Left kidney (tissue), 8 donors: ENCODE measurements at places on chromosomes 12 and 14. TPM values are rescaled to one million over a fixed set of nuclear protein-coding genes. Genes with fewer than 3 reads are reported as not detected.

DNA sequence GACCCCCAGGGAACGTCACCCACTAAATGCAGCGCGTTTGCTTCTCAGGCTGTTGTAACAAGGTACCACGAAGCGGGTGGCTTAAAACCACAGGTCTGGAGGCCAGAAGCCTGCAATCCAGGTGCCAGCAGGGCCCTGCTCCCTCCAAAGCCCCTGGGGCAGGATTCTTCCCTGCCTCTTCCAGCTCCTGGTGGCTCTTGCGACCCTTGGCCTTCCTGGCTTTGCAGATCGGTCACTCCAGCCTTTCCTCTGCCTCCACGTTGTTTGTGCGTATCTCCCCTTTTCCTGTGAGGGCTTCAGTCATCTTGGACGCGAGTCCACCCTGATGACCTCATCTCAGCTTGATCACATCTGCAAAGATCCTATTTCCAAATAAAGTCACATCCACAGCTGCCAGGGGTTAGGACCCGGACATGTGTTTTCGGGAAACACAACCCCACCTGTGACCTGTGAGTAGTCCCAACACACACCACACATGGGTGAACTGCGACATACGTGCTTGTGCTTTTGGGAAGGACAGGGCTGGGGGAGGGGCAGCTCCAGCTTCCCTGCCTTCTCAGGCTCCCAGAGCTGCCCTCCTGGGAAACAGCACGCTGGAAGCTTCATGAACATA lies 114.5 kb upstream of the NCOR2 start:
- DNase-seq = no peak

- no peak for DNase-seq
These were observed 16.9 kb downstream of the ETV6 start for GRCh38 chr12:11666131-11667050.

DNA sequence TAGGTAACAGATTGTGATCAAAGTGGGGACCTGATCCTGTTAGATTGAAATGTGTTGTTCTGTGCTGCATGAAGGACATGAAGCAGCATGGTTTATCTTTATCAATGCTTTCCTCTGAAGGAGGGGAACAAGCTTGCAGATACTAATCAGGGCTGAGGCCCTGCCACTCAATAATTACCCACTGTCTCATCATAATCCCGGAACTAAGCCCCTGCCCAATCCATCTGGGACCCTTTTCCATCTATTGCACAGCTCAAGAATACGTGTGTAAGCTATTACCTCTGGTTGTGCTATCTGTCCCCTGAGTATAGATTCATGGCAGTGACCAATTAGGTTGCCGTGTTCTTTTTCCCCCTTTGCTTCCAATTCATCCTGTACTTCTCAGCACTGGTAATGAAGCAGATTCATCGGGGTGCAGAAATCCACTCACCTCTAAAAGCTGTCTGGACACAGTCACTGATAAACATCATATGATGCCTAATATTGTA lies 67.8 kb downstream of the OTX2 start:
- no peak for DNase-seq

DNA sequence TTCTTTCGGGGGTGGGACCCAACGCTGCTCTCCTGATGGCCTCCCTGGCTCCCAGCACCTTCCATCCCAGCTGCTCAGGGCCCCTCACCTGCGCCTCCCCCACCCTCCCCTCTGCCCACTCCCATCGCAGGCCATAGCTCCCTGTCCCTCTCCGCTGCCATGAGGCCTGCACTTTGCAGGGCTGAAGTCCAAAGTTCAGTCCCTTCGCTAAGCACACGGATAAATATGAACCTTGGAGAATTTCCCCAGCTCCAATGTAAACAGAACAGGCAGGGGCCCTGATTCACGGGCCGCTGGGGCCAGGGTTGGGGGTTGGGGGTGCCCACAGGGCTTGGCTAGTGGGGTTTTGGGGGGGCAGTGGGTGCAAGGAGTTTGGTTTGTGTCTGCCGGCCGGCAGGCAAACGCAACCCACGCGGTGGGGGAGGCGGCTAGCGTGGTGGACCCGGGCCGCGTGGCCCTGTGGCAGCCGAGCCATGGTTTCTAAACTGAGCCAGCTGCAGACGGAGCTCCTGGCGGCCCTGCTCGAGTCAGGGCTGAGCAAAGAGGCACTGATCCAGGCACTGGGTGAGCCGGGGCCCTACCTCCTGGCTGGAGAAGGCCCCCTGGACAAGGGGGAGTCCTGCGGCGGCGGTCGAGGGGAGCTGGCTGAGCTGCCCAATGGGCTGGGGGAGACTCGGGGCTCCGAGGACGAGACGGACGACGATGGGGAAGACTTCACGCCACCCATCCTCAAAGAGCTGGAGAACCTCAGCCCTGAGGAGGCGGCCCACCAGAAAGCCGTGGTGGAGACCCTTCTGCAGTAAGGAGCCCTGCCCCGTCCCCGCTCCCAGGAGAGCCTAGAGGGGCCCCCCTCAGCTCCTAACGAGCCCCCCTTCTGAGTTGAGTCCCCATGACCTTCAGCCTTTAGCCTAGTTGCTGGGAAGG lies at the start of gene HNF1A:
HNF1A (plus strand) TSS at position 248 of the 924 bp plus-strand sequence; CDS start at position 474, 226 bp downstream.
- DNase-seq = no peak

DNA sequence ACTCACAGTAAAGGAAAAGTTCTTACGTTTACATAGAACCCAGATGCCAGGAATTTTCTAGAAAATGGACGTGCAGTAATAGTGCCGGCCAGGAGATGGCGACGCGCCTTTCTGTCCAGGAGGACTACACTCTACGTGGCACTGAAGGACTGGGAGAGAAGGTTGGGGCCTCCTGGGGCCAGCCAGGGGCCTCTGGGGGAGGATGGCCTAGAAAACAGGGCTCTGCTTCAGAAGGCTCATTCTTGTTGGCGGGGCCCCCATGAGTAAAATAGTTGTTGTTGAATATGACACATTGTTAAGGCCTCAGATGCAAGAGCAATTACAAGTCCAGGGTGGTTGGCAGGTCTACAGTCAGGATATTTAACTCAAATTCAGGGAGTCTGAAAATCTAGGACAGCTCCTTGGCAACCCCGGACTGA lies 120.1 kb upstream of the MAX start:
- DNase-seq = no peak

DNA sequence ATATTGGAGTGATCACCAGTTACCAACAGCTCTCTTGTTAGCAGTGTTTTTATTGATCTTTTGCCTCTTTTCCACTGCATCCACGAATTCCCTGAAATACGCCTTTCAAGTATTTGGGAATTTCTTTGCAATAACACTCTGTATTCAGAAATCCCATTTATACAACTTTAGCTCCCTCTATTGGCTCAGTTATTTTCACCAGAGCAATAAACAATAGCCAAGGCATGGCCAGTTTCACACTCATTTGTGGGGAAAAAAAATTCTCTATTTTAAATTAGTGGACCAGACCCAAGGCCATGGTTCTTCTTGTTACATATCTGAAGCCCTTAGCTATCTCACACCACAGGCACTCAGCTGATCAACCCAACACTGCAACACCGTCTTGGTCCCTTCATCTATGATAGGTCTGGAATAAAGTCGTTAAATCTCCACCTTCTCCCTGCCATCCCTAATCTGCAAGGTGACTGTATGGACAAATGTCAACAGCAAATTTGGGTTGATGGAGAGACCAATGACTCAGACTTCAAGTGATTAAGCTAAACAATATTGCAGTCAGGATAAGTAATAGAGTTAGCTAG lies 92.4 kb upstream of the TMEM260 start:
- DNase-seq = peak; percentile 19

- DNase-seq = no peak
These were observed 427.3 kb downstream of the BTG1 start for GRCh38 chr12:91718326-91718725.

The P2RX2 gene
- polyA plus RNA-seq = 1.7 TPM
